ENCODE measurements at places on chromosomes 1 and 21.

DNA sequence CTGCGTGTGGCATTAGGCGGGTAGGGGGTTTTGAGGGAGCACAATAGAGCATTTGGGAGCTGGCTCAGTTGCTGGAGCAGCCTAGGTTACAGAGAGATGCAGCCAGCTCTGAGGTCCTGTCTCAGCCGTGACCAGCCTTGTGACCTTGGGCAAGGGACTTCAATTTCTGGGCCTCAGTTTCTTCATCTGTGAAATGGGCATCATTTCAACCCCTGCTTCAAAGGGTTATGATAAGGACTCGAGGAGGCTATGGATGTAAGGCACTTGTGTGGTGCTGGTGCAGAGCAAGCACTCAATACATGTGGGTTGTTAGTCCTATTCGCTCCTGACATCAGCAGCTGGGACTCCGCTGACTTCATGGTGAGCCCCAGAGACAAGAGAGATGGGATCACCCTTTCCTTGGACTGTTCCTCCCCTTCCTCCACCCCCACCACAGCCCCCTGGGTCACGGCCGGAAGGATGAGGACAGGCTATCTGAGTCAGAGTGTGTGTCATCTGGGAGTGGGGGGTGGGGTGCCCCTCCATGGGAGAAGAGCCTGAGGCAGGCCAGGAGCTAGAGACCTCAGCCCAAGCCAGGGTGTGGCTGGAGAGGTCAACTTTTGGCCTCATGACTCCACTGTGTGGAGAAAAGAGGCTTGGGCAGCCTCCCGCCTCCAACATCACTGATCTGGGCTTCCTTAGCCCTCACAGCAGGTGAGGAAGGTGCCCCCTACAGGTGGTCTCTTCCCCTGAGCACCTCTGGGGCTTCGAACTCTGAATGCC, 71.4 kb upstream of the ZBTB40 start:
- no peak for DNase-seq

GRCh38 chr1:119721896-119722295, 10.2 kb downstream of the PHGDH start:
- DNase-seq = no peak

DNA sequence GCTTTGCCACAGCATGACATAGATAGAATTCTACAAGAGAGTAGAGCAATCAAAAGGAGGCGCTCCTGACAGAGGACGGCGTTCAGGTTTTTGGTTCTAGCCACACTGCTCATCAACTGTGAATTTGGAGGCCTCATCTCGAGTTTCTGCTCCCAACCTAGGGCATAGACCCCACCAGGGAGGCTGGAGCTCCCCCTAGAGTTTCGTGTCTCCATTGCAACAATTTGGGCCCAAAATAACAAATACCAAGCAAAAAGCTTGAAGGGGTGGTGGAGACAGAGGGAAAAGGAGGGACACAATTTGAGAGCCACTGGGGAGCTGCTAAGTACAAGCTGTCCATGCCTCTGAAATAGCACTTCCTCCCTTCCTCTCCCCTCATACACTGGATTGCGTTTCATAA, 297.0 kb downstream of the GPATCH2 start:
- peak; percentile 46 for DNase-seq

DNA sequence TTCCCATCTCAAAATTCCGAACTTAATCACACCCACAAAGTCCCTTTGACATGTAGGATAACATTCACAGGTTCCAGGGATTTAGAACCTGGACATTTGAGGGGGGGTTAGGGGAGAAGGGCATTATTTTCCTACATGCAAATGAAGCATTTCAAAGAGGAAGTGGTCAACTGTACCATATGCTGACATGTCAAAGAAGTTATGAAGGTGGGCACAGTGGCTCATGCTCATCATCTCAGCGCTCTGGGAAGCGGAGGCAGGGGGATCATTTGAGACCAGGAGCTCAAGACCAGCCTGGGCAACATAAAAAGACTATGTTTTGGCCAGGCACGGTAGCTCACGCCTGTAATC, 35.7 kb downstream of the PTP4A2 start:
- DNase-seq = peak; percentile 40

- no peak for DNase-seq
Observed at GRCh38 chr21:28608646-28609045, 384.0 kb downstream of the LTN1 start.
